HFFc6 (cell line): ENCODE measurements at places on chromosomes 11 and 22. TPM values are rescaled to one million over a fixed set of nuclear protein-coding genes. Genes with fewer than 3 reads are reported as not detected.

Gene CRYBB3
- not detected in 3 replicates for total RNA-seq

Gene CLMP
- 136 to 208 TPM (median 160 TPM) in 3 replicates for total RNA-seq

DNA sequence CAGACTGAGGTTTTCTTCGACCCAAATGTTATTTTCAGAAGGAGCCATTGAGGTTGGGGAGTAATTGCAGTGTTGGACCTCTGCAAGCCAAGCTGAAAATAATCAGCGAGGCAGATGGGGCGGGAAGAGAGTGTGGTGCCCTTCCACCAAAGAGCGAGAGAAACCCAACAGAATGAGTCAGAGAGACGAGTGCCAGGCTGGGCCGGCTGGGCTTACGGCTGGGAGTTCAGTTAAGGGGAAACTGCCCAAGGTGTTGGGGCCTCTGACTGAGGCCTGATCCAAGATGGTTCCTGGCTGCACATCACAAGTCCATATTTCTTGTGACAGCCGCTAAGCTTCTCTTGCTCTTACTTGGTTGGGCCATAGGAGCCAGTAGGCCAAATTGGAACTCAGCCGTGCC, 30.4 kb upstream of the CREB3L1 start:
- no peak for DNase-seq

Gene IMMP1L
- total RNA-seq = 10.1 to 13.3 TPM (median 11.7 TPM) in 3 replicates

DNA sequence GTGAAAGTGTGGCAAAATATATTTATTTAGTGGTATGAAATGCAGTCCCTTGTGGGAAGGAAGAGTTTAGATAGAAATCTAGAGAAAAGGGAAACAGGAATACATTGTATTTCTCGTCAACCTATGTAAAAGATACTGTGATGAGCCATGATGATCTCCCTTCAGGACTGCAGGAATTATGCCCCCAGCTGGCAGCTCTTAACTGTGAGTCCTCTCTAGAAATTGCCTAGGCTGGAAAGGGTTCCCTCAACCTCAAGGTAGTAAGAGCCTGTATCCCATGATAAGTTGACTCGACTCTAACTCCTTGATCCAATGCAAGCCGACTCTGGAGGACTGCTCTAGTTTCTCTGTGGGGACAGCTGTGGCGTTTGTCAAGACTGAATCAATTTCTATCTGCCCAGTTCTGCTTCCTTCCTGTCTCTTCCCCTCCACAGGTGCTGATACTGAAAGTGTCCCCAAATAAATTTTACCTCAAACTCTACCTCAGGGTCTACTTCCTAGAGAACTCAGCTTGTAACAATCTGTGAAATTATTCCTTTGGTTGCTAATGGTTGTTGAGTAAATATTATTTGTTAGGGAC, 897.3 kb downstream of the METTL15 start:
- DNase-seq = no peak
